CD4-positive, alpha-beta T cell treated with Interleukin-1 beta for 1 hour (primary cell): ENCODE measurements at places on chromosomes 2 and 18.

GRCh38 chr2:109497463-109497862 lies 116.3 kb downstream of the SEPTIN10 start:
- DNase-seq, result no peak

DNA sequence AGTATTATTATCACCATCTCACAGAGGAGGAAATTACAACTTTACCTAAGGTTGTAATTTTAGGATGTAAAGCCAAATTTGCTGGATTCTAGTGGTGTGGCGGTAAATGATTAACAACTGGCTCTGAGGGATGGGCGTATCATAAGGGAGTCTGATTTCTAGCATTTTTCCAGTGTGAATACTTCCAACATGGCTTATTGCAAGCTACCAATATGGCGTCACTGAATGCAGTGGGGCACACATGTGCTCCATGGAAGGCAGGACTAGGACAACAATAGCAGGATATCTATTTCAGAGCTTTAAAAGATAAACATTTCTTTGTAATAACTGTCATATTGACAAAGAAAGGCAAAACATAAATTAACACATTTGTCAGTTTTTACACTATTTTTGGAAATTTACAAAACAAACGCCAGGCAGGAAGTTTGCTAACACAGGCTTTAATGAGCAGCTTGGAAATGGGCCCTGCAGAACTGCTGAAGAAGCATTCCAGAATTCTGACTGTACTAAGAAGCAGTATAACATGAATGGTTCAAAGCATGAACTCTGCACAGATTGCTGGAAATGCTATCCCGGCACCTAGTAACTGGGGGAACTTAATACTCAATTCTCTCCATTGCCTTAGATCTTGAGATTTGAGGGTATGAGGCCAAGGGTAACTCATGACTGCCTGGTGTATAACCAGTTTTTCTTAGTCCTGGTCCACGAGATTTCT lies 439.3 kb upstream of the MAP2 start:
- no peak for DNase-seq

DNA sequence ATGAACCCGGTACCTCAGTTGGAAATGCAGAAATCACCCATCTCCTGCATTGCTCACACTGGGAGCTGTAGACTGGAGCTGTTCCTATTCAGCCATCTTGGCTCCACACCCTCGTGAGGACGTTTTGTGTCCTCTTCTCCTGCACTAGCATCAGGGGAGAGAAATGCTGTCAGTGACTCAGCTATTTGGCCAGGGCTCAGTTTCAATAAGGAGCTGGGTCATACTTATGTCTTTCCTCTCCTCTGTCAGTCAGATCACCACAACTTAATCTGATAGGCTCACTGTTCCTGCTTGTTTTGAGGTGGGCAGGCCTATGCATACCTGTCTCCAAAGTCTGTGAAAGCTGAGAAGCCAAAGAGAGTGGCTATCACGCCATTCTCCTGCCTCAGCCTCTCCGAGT lies 921.2 kb downstream of the DCC start:
- DNase-seq, result no peak

- no peak for DNase-seq
Measured at GRCh38 chr2:240255811-240256703, 115.6 kb upstream of the OTOS start.

DNA sequence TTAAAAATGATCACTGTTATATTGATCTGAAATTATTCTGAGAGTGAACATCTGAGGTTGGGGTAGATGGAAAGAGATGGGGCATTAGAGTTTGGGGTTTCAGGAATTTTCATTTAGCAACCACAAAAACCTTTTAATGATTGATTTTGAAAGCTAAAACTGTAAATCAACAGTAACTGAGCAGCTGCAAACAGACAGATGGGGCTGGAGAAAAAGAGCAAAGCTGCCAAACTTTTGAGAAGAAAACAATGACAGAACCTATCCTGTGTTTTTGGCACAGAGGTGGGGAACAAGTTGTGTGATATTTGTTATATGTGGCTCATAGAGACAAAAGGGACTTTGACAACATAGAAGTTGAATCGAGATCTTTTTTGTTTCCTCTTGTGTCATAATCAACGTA lies 415.8 kb upstream of the DSEL start:
- no peak for DNase-seq

DNA sequence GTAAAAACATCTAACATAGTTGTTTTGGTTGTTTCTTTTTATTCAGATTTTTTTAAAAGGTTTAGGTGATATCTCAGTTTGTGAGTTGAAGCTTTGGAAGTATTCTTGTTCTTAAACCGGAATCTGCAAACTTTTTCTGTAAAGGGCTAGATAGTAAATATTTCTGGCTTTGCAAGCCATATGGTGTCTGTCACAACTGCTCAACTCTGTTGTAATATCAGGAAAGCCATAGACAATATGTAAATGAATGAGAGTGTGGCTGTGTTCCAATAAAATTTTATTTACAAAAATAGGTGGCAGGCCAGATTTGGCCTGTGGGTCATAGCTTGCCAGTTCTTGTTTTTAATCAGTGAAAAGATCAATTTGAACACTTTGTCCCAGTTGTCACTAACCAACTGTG lies 134.1 kb downstream of the CNTNAP5 start:
- DNase-seq, result no peak

DNA sequence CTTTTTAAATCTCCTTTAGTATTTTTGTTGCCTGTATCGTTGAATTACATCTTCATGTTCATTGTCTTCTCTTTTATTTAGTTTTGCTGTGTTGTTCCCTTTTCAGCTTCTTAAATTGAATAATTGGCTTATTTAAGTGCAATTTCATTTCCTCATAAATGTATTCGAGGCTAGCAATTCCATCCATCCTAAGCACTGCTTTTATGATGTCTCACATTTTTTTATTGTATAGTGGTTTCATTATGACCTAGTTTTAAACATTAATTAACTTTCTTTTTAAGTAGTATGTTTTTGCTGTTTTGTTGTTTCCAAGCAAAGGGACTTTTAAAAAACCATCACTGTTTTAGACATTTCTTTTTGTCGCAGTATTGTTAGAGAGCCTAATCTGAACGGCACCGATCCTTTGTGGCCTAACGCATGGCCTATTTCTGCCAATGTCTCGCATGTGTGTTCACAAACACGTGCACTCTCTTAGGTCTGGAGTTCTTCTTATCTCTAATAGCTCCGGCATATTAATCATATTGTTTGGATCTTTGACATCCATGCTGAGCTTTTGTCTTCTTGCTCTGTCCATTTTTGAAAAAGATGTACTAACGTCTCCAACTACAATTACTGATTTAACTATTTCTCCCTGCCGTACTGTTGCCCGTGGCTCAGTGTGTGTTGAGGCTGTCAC lies 59.6 kb upstream of the ZNF516 start:
- DNase-seq, result no peak

- no peak for DNase-seq
Measured at GRCh38 chr2:30283931-30284565, 52.7 kb downstream of the LBH start.

GRCh38 chr2:138238908-138239307 lies 262.7 kb upstream of the SPOPL start:
- no peak for DNase-seq

- no peak for DNase-seq
Measured at GRCh38 chr2:202221873-202222272, 16.5 kb downstream of the SUMO1 start.

DNA sequence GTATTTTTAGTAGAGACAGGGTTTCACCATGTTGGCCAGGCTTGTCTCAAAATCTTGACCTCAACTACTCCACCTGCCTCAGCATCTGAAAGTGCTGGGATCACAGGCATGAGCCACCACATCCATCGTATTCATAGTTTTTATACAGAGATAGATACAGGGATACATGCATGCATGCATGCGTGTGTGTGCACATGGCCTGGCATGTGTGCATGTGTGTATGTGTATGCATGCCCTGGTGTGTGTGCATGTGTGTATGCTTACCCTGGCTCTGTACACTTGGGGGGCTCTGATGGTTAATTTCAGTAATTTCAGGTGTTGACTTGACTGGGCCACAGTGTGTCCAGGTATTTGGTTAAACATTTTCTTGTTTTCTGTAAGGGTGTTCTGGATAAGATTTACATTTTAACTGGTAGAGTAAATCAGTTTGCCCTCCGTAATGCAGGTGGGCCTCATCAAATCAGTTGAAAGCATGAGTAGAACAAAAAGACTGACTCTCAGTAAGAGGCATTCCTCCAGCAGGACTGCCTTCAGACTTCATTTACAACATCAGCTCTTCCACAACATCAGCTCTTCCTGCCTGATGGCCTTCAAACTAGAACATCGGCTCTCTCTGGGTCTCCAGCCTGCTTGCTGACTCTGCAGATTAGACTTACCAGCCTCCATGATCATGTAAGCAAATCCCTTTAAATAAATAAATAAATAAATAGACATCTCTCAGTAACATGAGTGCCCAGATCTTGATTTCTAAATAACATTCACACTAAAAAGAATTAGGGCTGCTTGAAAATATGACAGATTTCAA lies 30.8 kb downstream of the SESTD1 start:
- DNase-seq, result no peak

- no peak for DNase-seq
Measured at GRCh38 chr2:117068371-117068770, 746.1 kb upstream of the DDX18 start.

DNA sequence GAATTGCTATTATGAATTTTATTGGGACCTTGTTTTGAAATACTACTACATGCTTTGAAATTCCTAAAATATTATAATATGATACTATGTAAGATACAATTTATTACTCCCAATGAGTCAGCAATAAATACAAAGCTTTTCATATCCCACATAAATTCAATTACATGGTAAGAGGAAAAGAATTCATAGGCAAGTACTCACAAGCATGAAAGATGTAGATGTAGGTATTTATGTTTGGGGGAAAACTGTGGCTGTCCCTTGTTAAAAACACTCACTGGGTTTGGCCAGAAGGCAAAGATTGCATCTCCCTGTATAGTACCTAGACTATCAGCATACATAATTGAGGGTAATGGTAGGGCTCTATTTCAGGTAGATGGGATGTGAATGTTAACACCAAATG lies 90.4 kb downstream of the MBD2 start:
- DNase-seq, result no peak

DNA sequence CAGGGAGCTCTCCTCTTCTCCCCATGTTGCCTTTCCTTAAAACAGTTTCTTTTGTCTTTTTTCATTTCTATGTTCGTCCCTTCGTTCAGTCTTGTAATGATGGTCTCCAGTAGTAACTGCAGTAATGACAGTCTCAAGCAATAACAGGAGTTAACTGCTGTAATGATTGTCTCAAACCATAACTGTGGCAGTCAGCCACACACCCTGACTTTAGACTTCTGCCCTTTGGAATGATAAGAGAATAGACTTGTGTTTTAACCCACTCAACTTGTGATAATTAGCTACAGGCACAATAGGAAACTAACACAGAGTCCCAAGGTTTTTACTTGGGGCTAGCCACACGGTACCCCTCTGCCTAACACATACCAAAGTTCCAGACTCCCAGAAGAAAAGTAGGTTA lies 12.1 kb downstream of the TMEM131 start:
- DNase-seq, result no peak

- no peak for DNase-seq
Measured at GRCh38 chr2:10356439-10356811, 53.7 kb downstream of the HPCAL1 start.

GRCh38 chr2:241859436-241860183 lies 916 bp upstream of the PDCD1 start:
- no peak for DNase-seq

- no peak for DNase-seq
Measured at GRCh38 chr2:62941413-62941812, 109.2 kb upstream of the OTX1 start.

- DNase-seq, result no peak
Measured at GRCh38 chr18:68727506-68727905, 12.6 kb upstream of the TMX3 start.

DNA sequence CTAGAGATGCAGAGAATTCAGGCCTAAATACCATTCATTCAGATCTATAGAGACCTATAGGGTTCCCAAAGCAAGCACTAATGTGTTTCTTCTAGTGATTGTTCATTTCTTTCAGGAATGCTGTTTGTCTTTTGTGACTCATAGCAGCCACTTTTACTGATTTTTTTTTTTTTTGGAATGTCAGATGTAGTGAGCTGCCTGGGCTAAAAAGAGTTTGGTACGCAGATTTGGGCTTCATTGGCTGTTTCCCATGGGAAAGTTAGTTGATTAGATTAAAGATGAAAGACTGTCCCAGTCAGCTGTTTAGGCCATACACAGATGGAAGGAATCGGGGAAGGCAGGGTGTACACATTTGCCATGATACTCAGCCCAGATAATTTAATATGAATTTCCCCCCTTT lies 87.6 kb downstream of the CDC42EP3 start:
- no peak for DNase-seq

DNA sequence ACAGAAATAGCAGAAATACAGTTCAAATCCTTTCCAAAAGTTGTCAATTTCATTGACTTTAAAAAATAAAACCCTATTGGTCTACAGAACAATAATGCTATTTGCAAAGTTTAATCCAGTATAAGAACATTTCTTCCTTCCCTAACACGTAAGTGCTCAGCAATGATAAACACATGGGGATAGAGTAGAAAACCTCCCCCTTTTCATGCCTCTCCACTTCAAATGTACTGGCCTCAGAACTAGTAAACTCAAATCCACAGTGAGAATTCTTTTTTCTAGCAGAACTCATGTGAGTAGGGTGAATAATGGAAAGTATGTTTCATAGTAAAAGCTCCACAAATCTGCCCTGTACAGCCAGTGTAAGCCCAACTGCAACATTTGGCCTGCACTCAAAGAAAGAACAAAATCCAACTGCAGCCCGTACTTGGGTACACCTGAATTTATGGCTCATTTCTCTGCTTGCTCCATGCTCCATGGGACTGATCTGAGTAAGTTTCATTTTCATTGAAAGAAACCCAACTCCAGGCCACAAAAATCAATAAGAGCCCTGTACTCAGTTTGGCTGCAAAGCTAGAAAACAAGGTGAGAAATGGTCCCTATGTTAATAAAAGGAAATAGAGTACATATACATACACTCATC lies 115.0 kb upstream of the RMDN2 start:
- no peak for DNase-seq

DNA sequence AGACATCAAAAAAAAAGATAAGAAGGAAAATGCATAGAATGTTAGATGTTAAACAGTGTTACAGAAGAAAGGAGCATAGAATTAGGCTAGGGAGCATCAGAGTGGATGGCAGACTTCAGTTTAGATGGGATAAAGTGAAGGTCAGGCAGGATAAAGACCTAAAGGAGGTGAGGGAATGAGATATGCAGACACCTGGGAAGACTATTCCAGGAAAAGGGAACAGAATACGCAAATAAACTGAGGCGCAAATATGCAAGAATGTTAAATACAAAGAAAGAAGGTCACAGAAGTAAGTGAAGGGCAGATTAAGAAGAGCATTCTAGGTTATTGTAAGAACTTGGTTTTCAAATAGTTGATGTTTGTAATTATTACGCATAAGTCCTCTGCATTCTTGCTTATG lies 116.3 kb upstream of the REG3A start:
- no peak for DNase-seq

- DNase-seq, result no peak
Measured at GRCh38 chr2:74537140-74537539, 7.4 kb downstream of the HTRA2 start.

DNA sequence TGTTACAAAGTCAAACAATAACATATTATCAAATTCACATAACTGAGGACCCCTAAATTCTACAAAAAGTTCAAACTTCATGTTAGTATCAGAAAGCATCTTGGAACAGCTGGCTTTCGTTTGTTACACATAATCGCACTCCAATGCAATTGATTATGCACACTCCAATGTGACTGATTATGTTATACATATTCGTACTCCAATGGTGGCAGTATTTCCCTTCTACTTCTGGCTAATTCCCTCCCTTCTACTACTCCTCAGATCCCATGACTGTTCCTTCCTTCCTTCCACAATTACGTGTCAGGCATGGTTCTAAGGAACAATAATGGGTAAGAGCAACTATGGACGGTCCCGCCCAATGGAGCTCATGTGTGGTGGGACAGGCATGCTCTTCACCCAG lies 137.1 kb upstream of the CCDC150 start:
- no peak for DNase-seq
